HEK293T (cell line): ENCODE measurements at places on chromosomes 6 and 20.
A peak's percentile ranks its signal among the peaks of the same experiment; 100 is the strongest.

DNA sequence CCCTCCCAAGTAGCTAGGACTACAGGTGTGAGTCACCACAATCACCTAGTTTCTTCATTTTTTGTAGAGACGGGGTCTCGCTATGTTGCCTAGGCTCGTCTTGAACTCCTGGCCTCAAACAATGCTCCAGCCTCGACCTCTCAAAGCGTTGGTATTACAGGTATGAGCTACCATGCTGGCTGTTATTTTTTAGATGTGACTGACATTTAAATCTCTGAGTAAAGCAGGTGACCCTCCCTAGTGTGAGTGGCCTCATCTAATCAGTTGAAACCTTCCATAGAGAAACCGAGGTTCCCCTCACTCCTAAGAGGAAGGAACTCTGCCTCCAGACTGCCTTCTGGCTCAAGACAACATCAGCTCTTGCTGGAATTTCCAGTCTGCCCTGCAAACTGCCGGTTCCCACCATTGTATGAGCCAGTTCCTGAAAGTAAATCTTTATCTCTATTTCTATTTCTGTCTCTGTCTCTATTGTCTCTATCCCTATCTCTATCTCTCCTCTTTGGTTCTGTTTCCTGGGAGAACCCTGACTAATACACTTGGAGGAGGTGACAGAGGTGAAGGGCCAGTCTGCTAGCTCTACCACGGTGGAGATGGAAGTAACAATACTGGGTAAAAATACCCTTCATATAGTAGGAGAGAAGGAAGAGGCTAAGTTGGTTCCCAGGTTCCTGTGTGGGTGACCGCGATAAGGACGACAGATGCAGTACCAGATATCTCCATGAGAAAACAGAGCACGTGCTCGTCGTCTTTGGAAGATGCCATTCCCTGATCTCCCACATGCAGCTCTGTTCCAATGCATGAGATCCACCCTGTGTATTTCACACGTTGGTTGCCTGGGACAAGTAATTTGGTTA lies 81.0 kb downstream of the MYB start:
- DNase-seq: no peak

GRCh38 chr6:27332692-27333641 lies 20.9 kb upstream of the POM121L2 start:
- DNase-seq: peak; percentile 68

DNA sequence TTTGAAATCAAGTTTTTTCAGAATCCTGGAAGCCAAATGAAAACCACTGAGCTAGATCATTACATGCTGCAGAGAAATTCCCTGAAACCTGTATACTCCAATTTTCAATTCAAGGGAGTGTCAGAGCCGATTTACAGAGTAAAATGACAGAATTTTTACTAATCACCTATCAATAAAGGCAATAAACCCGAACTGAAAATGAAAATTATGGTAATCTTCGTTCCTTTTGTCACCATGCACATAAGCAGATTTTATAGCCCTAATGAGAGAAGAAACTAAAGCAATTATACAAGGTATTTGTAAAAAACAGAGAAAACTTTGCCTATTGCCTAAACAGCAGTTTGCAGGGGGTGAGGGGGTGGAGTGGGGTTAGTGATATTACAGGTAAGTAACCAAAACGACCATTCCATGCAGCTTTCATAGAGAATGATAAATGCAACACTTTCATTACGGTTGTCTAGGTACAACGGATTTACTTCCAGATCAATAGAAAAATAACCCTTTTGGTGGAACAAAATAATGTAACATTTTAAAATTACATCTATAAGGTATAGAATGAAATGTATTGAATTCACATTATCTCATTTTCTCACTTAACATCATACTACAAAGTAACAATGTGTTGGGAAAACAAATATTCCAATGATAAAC lies 115.2 kb upstream of the BEND6 start:
- DNase-seq: no peak

DNA sequence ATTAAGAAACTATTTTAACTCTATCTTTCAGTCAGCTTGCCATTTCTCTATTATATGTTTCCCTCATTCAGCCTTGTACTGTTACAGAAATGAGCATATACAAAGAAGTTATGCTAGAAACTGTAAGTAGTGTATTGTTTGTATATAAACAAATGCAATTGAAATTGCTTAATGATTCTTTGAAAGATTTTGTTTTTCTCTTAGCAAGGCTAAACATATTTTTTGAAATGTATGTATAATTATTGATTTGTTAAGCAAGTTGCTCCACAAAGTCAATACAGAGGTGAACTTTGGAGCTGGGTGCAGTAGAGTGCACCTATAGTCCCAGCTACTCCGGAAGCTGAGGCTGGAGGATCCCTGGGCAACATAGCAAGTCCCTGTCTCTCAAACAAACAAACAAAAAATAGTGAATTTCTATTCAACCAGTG lies 253.6 kb downstream of the RNGTT start:
- DNase-seq: no peak

- DNase-seq: no peak
These were observed 47.9 kb upstream of the CCDC167 start for GRCh38 chr6:37547564-37548061.

DNA sequence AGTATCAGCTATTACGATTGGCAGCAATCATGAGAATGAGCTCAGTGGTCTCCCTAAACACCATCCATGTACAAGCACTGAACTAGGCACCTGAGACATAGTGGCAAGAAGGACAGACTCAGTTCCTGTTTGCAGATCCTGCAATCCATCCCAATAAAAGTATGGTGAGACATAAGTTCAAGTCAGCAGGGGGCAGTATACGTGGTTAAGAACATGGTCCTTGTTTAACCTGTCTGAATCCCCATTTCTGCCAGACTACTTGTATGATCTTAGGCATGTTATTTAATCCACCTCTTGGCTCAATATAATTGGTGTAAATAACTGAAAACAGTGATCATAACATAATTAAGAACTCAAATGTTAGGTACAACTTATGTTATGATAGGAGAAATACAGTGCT lies 33.2 kb upstream of the PNISR start:
- DNase-seq: peak; percentile 30
